ENCODE measurements at places on chromosomes 6 and 20.
A peak's percentile ranks its signal among the peaks of the same experiment; 100 is the strongest.

- no peak for DNase-seq
Measured at GRCh38 chr6:39625209-39625608, 100.0 kb downstream of the KIF6 start.

DNA sequence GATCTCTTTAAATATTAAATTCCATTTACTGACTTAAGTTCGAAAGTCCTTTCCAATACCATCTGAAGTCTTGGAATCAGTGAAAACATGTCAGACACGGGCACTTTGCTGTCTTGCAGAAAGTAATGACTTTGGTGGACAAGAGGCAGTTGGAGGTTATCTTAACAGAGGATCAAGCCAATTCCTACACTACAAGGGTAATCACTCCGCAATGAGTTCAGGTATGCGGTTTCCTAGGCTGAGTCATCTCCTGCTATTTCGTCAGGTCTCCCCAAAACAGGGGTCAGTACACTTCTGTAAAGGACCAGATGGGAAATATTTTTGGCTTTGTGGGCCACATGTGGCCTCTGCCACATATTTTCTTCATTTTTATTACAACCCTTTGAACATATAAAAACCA, 656.6 kb downstream of the KIF16B start:
- DNase-seq: no peak

DNA sequence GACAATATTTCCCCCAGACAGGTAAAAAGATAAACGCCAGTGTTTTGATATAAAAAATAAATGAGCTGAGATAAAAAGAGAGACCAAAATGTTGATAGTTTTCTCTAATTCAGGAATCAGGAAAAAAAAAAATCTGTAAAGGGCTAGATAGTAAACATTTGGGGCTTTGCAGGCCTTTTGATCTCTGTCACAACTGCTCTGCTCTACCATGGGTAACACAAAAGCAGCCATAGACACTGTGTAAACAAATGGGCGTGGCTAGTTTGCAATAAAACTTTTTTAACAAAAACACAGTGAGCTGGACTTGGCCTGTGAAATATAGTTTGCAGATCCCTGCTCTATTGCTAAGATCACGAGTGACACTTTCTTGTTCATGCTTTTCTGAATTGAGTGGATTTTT, 219.1 kb upstream of the STXBP5 start:
- no peak for DNase-seq

GRCh38 chr6:36399970-36400369, 12.5 kb upstream of the ETV7 start:
- no peak for DNase-seq

- DNase-seq: no peak
Measured at GRCh38 chr6:139973669-139974344, 599.4 kb upstream of the CITED2 start.

DNA sequence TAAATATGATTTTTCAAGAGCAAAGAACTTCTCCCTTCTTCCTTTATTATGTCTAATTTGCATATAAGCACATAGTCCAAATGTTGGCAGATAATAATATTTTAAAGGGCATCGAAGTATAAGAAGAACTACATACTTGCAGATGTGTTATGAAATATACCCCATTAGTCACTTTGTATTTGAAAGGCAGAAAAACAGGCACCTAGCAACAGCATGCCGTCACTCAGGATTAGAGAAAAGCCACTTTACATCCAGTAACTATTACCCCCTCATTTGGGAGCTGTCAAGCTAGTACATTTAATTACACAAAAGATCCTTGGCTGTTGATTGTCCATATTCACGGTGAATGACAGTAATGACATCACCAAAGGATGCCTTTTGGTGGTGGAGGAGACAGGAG, 99.3 kb upstream of the ARMC2 start:
- no peak for DNase-seq

DNA sequence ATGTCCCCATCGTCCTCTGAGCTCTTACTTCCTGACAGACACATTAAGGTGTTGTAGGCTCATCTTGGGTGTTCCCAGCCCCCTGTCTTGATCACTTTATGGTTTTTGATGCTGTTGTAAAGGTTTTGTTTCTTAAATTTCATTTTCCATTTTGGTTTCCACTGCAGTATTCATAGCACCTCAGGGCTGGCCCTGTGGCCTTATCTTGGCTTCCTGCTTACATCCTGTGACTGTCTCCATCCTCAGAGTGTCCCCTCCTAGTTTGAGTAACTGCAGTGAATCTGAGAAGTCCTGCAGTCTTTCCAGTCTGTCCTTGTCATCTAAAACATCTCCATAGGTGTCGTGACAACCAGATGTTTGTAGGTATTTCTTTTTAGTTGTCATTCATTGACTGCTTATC, 50.9 kb downstream of the JARID2 start:
- peak; percentile 51 for DNase-seq

DNA sequence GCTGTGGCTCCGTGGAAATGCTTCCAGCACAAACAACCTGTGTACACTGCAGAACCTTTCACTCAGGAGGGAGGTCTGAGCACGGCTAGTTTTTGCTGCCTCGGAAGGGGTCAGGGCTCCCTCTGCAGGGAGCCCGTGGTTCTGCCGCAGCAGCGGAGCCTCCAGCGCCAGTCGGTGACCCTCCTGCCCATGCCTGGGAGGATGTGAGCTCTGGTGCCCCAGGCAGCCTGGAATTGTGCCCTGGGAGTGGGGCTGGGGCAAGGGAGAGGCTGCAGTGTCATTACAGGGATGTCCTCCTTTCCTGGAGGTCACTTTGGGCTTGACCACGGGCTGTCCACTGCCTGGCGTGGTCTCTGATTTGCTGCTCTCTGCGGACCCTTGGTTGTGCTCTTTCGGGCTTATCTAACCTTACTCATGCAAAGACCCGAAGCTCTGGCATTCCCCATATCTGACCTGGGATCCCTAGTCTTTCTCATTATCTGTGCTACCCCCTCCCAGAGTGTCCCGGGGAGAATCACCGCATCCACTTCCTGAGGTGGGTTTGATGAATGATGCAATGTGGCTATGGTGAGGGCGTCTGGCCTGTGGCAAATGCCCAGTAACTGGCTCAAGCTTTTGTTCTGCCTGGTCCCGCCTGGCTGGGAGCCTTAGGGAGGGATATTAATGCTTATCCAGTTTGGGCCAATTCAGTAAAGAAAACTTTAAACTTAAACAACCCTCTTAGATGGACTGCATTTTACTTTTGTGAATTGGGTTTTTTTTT, 59.6 kb upstream of the TAGAP start:
- DNase-seq: peak; percentile 79

DNA sequence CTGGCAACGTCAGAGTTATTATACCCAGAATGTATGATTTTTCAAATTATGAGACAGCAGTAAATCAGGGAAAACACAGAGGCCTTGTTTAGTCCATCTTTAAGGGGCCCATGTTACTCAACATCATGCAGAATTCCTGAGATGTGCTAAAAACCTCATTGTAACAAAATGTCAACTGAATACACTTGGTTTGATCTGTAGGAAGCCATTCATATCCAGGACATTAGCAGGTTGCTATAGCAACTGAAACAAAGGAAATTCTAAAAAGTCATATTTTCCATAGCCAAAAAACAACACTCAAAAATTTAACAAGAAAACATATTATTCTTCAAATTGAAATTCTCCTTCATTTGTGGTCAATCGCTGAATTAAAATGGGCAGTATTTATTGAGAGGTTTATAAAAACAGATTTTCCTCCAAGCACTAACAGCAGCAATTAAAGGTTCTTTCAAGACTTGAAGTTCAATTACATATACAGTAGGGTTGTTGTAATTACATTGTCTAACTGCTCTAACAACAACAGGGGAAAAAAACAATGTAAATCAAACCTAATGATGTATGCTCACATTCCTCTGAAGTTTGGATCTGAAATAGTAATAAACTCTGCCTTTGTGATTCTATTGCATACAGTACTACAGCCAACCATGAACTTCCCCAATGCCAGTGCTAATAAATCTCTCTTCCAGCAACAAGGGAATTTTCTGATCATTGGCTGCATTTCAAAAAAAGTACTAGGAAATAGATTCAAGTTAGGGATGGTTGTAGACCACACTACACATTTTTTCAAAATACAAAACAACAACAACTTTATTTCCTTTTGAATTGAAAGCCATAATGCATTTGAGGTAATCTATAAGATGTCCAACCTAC, 34.9 kb downstream of the COL12A1 start:
- DNase-seq: no peak

DNA sequence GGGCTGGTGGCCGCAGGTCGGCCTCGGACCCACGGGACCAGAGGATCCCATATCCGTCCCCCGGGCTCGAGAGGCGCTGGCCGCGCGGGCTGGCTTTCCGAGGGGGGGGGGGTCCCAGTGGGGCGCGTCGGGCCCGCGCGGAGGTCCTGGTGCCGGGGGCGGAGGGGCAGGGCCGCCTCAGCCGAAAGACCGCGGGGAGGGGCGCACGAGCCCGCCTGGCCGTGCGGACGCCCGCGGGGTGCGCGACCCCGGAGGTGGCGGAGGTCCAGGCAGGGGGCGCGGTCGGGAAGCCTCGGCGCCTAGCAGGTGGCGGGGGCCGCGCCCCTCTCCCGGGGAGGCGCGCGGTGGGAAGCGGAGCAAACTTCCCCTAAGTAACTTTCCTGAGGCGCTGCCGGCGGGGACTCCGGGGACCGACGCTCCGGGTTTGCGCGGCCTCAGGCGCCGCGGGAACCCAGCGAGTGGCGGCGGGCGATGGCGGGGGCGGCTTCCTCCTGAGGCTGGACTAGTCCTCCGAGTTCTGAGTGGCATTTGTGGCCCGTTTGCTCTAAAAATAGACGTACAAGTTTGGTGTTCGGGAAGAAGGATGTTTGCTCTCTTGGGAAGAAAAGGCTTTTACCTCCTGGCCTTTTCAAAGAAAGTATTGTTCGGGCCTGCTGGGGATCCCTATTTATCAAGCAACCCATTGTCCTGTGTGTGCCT, 26.5 kb upstream of the BTBD3 start:
- peak; percentile 8 for DNase-seq

- DNase-seq: peak; percentile 46
Measured at GRCh38 chr6:132763269-132763668, 5.6 kb upstream of the VNN2 start.

DNA sequence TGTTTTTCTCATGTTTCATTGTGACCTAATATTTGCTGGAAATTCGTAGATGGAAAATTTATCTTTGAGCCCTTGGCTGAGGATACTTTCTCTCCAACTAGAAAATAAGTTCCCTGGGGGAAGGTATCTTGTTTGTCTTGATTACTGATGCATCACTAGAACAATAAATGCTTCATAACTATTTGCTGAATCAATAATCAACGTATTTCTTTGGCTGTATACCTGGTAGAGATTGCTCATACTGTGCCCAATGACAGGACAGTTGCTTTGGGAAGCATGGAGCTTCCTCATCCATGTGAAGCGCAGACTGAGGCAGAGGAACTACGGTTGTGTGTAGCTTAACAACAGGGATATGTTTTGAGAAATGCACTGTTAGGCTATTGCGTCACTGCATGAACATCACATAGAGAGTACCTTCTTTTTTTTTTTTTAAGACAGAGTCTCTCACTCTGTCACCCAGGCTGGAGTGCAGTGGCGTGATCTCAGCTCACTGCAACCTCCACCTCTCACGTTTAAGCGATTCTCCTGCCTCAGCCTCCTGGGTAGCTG, 34.2 kb upstream of the RPN2 start:
- DNase-seq: no peak

GRCh38 chr6:5110246-5110645, 25.1 kb downstream of the PPP1R3G start:
- DNase-seq: no peak

- no peak for DNase-seq
Measured at GRCh38 chr6:73830119-73830518, 134.1 kb downstream of the CD109 start.

DNA sequence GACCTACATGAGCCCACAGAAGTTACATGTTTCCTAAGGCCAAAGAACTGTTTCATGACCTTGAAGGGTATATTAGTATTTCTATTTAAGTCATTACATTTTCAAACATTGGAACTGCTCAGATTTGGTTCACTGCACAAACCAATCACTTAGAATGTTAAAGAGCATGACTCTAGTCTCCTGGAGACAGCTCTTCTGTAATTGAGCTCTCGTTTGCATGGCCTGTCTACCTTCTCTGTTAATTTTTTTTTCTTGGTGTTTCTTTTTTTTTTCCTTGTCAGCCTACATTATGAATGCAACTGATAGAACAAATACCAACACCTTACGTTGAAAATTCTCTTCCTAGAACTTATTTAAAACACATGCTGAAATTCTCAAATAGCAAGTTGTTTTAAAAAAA, 860.2 kb upstream of the MAP3K7 start:
- DNase-seq: no peak

DNA sequence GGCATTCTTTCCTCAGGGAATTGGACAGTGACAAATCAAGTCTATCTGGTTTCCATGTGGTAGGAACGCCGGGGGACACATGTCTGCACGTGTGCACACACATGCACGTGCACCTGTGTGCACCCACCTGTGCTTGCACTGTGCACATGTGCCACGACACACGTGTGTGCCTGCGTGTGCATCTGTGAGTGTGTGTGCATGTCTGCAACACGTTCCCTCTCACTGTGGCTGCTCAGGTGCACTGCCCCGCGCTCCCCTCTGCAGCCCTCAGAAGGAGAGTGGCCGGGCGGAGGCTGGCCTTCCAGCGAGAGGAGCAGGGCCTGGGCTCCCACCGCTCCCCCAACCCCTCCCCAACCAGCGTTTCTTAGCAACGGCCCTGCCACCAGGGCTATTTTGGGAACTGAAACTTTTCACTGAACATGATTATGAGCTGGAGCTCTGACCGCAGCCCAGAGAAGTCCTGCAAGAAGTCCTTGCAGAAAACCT, 147.8 kb downstream of the PHACTR3 start:
- DNase-seq: no peak

GRCh38 chr6:170075659-170076223, 215.1 kb downstream of the DLL1 start:
- DNase-seq: no peak

DNA sequence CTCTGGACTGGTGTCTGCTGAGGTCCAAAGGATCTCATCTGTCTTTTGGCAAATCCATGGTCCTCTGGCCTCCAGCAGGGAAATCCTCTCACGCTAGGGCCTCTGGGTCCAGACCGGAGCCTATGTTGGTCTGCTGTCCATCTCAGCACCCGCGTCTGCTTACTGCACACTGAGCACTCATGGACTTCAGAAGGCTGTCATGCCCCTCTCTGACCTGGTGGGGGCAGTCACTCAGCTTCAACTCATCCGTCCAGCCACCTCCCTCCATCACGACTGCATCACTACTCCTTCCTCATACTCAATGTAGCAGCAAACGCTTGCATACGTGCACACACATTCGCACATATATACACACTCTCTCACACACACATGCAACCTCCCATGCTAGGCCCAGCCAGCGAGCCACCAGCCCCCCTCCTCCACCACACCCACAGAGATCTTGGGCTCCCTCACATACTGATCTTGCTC, 33.3 kb downstream of the GABRR2 start:
- DNase-seq: peak; percentile 47

- no peak for DNase-seq
Measured at GRCh38 chr6:39090036-39090435, 24.9 kb downstream of the SAYSD1 start.

All from stimulated activated CD4-positive, alpha-beta T cell treated with anti-CD3 and anti-CD28 coated beads, Interleukin-1b, Interleukin-23, amount 100 ng/mL, for 48 hours (primary cell).